CD4-positive, alpha-beta T cell treated with Interferon gamma for 1 hour (primary cell): ENCODE measurements at places on chromosomes 6 and 20.

DNA sequence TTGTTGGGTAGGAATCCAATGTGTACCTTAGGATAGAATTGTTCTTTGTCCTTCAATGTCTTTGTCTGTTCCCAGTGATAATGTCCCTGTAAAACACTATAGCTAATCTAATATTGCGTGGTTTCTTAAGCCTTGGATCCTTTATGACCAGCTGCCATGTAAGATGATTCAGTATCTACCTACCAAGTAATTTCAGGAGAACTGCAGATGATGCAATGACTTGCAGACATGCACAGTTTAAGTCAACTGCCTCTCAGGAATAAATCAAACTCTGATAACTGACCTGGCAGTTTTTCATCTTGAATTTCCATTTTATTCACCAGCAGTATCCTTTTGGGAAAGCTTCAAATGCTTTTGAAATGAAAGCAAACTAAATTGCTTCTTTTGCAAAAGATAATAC lies 157.8 kb downstream of the TPBG start:
- no peak for DNase-seq

DNA sequence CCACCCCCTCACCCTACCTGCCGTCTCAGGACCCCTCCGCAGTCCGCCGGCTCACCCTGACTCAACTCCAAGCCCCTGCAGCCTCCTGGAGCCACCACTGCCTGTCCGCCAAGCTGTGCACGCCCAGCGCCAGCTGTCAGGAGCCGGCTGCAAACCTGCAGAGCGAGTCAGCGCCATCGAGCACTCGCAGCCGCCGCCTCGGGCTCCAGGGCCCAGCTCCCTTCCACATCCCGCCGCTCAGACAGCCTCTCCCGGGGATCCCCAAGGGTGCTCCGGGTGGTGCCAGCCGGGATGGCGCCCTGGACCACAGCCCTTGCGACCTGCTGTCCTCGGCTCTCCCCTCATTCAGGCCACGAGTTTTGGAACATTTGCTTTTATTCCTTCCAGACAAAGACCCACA lies 4.3 kb downstream of the TNNC2 start:
- no peak for DNase-seq

- DNase-seq: no peak
Measured at GRCh38 chr20:56778765-56779195, 149.7 kb downstream of the TFAP2C start.

DNA sequence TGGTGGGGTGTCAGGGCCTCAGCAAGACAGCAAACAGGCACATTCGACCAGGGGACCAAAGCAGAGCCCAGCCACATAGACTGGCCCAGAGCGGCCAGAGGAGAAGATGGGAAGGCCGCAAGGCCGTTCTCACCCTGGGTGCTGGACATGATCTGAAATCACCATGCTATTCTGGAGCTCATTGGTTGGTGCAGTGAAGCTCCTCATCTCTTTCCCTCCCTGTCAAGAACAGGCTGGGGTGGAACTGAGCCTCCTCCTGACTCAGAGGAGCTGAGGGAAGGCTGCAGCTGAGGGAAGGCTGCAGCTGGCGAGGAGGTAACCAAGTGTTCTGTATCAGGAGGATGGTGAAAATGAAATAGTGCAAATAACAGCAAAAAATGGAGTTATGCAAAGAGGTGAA lies 80.0 kb downstream of the AKAP7 start:
- no peak for DNase-seq

- no peak for DNase-seq
Measured at GRCh38 chr20:17967521-17968365, 851 bp downstream of the SNX5 start.

- no peak for DNase-seq
Measured at GRCh38 chr20:23231561-23232218, 118.9 kb upstream of the NXT1 start.

DNA sequence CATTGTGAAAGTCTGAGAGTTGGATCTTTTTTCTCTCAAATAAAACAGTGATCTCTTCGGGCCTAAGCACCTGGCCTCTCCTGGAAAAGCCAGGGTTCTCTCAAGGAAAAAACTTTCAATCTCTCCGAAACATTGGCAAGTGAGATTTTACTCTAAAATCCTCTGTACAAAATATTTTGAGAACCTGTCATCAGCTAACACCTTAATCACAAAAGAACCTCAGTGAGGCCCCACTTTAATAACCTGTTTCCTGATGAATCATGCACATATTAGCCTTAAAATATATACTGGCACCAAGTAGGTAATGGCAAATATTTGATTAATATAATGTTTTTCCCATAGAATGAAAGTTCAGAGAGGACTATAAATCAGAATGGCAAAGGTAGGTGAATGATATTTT lies 177.9 kb downstream of the FRK start:
- DNase-seq: no peak

DNA sequence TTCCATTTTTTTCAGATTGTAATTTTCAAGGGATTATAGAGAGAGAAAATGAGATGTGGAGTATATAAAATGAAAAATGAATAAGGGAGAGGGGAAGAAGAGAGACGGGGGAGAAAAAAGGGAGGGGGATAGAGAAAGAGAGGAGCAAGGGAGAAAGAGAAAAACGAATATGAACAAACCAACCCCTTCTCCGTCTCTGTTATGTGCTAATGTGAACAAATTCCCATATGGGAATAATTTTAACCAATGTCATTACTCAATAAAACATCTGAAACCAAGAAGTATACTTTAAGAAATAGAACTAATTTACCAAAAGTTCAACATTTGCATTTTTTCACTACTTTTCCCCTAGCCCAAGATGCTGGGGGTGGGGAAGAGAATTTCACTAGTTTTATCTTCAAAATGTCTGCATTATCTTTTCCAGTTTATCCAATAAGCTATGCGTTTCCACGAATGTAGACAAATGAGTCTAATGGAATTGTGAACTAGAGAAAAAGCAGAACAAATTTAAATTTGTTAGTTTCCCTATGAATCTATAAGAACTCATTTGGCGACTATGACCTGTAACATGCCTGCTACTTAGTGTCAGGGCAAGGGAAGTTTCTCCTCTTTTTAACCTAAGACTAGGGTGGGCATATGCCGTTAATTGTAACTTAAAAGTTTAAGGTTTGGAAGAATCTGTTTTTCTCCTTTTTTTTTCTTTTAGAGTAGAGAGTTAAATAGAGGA lies 286.3 kb downstream of the BTBD9 start:
- DNase-seq: no peak

- DNase-seq: no peak
Measured at GRCh38 chr6:129240492-129240853, 357.5 kb downstream of the LAMA2 start.

- DNase-seq: no peak
Measured at GRCh38 chr6:151659212-151659611, 148.3 kb upstream of the ESR1 start.

DNA sequence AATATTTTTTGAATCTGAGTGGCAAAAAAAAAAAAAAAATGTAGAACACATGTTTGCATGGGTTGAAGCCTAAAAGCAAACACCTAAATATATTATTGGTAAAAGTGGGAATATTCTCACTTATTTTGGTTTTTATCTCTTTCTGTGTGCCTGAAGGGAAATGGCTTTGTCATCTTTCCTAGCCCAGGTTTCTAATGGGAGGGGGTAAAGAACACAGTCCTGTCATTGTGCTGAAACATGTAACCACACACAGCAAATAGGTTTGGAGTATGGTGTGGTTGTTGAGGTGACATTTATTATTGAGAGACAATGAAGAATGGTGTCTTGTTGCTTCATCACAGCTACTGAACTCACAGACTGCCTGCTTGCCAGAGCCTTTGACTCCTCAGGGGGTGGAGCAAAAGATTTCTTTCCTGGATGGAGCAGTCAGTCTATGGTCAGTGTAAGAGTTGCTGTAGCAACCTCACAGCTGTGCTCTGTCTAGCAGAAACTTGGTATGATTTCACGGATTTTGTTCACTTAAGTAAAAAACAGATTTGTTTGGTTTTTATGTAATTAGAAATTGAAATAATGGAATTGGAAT lies 70.2 kb downstream of the CEP57L1 start:
- DNase-seq: no peak

GRCh38 chr6:24864343-24864742 lies 65.6 kb upstream of the ARMH2 start:
- no peak for DNase-seq

- DNase-seq: no peak
Measured at GRCh38 chr20:17628101-17628841, 53.8 kb downstream of the RRBP1 start.

- DNase-seq: no peak
Measured at GRCh38 chr6:14689639-14690038, 556.2 kb upstream of the JARID2 start.

DNA sequence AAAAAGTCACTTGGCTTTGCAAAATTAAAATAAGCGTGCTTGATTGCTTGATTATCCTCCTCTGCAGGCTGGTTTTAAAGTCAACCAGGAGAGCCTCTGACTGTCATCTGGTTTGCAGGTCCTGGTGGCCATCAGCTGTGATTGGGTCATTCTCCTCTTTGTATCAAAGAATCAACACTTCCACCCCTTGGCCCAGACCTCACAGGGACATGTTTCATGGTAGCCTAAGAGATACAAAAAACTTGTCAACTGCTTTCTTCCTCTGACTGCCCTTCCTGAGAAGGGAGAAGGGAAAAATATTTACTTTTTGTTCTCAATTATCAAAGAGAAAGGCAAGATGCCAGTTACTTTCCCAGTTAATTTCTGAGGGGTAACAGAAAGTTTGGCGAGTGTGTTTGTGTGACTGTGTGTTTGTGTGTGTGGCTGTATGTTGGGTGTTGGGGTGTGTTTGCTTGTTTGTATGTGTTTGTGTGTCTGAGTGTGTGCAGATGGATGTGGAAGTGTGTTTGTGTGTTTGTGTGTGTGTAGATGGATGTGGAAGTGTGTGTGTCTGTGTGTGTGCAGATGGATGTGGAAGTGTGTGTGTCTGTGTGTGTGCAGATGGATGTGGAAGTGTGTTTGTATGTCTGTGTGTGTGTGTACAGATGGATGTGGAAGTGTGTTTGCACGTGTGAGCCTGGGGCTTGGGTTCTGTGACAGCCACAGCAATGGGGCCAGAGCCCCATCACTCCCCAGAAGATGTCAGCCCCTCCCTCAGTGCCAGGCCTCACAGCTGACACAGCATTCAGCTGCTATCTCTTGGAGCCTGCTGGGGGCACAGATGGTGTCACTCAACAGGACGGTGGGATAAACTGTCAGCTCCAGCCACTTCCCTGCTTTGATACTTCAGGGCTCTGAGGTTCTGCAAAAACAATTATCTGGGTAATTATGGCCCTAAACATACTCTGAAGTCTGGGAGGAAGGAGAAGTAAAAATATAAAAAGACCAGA lies 98.6 kb upstream of the RNF24 start:
- no peak for DNase-seq

GRCh38 chr20:53291548-53291947 lies 302.1 kb downstream of the ZNF217 start:
- DNase-seq: no peak

- DNase-seq: no peak
Measured at GRCh38 chr6:18076231-18076630, 46.2 kb downstream of the NHLRC1 start.
